Thoracic aorta endothelial cell (primary cell): ENCODE measurements at places on chromosomes 12 and 14. TPM values are rescaled to one million over a fixed set of nuclear protein-coding genes. Genes with fewer than 3 reads are reported as not detected.

Gene ABCB9
- 12.8 and 13.4 TPM in 2 replicates for total RNA-seq

Gene CPNE6
- not detected in 2 replicates for total RNA-seq

Gene RNFT2
- 4.8 and 6.0 TPM in 2 replicates for total RNA-seq

Gene GPR162
- total RNA-seq, result 5.7 and 9.4 TPM in 2 replicates
